Stimulated activated memory B cell treated with anti-CD40 and anti-IgM and Interleukin-4, amounts not matched to agents 10 μg/mL and 1 μg/mL and 100 μg/mL, for 72 hours (primary cell): ENCODE measurements at places on chromosomes 1 and 21.
A peak's percentile ranks its signal among the peaks of the same experiment; 100 is the strongest.

- ATAC-seq = no peak
Measured at GRCh38 chr1:39818482-39818881, 29.8 kb upstream of the BMP8B start.

DNA sequence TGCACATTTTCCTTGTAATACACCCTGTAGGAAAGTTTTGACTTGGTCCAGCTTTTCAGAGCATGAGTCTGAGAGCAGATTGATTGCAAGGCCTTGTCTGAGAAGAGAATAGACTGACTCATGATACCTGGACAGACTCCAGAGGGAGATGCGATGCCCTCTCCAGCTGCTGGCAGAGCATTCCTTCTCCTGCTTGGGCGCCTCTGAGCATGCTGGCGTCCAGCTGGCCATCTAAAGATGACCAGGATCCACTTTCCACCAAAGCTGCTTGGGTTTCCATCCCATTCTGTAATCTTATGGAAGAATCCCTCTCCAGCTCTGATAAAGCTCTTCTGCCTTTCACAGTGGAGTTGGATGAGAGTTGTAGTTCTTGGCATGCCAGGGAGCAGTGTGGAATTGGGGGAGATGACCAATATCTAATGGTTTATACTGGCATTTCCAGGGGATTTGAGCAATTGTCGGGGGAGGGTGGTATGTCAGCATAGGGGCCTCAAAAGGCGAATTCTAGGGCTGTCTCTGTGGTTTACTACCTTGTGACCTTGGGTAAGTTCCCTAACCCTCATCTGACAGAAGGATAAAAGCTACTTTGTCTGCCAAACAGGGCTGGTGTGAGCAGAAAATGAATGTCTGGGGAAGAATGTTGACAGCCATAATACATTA is 19.5 kb downstream of the SZRD1 start:
- ATAC-seq = peak; percentile 46

DNA sequence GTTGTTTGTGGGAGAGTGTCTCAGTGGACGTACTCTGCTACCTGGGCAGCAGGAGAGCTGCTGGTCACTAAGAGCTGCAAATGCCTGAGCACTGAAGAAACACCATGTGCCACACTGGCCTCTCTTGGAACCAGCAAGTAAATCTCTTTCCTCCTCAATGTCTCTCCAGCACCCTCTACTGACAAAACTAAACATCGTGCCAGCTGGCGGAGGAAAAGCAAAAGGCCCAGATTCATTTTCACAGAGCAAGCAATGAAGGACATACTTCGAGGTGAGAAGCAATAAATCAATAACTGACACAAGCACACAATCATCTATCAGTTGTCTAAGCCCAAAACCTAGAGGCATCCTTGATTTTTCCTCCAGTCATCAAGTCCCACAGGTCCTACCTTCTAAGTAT is 78.1 kb downstream of the RERE start:
- ATAC-seq = no peak

DNA sequence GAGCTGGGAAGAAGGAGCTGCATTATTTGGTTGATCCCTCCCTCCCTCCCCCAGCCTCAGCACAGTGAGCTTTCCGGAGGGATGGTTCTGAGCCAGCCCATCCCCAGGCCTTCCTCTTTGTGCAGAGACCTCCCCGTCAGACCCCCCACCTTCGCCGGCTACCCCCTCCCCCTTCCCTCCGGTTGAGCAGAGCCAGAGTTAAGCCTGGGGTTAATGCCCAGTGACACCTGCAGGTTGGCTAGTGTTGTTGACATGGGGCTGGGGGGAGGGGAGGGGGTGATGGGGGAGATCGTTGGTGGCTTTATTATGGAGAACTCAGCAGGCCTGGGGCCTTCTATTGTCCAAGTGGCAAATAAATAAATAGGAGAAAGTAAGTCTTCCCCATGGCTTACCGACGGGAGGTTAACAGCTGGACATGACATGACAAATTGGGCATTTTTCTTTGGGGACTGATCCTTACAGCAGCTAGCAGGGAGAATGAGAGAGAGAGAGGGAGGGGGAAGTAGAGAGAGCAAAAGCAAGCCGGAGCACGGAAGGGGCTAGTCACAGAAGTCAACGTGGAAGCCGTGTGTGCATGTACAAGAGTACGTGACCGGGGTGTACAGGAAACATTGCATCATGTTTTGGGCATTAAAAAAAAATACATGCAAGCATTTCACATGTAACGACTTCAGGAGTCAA is 131.1 kb downstream of the TMEM53 start:
- no peak for ATAC-seq

DNA sequence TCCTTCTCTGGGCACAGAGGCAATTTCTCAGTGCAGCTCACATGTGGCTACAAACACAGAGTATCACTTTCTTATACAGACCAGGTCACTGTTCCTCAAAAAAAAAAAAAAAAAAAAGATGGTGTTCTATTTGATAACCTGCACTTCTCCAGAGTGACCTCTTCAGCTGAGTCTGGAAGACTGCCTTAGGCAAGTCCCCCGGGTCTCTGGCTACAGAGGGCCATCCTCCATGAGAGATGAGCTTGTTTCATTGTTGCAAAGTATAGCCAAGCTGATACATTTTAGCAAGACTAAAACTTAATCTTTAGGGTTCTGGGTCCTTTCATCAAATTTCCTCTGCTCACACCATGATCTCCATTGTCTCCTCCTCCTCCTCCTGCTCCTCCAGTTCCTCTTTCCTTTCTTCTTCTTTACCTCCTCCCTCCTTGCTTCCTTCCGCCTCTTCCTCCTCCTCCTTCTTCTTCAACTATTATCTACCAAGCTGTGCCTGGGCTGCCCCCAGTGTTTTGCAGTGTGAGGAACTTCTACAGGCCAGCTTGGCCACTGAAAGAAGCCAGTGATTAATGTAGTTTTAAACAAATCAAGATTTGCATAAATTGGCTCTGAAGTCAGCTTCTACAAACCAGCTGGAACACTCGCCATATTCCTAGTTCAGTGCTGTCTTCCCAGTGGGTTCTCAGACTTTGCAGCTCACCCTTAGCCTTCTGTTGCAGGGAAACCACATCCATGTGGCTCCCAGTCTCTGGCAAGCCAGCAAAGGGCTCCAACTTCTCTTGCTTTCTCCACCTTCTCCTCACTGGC is 139.4 kb downstream of the RUNX1 start:
- ATAC-seq = peak; percentile 59

GRCh38 chr1:58815686-58816071 is 31.8 kb upstream of the JUN start:
- ATAC-seq = peak; percentile 28

DNA sequence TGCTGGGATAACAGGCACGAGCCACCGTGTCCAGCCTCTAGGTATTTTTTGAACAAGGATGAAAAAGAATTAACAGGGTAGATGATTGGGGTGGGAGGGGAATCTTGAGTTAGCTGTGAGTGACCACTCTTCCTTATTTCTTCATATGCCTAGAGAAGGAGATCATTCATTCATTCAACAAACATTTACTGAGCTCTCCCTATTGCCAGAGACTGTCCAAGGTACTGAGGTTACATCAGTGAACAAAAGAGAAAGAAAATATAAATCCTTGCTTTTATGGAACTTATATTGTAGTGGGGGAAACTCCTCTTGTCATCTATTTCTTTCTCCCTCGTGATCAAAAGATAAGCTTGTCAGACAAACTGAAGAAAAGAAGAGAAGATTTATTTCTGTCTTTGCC is 62.9 kb downstream of the S1PR1 start:
- no peak for ATAC-seq

GRCh38 chr1:235855811-235856429 is 10.8 kb downstream of the LYST start:
- peak; percentile 81 for ATAC-seq

- peak; percentile 20 for ATAC-seq
Measured at GRCh38 chr1:229130028-229130668, 140.8 kb upstream of the RAB4A start.

GRCh38 chr1:221097479-221098281 is 218.4 kb downstream of the HLX start:
- no peak for ATAC-seq

DNA sequence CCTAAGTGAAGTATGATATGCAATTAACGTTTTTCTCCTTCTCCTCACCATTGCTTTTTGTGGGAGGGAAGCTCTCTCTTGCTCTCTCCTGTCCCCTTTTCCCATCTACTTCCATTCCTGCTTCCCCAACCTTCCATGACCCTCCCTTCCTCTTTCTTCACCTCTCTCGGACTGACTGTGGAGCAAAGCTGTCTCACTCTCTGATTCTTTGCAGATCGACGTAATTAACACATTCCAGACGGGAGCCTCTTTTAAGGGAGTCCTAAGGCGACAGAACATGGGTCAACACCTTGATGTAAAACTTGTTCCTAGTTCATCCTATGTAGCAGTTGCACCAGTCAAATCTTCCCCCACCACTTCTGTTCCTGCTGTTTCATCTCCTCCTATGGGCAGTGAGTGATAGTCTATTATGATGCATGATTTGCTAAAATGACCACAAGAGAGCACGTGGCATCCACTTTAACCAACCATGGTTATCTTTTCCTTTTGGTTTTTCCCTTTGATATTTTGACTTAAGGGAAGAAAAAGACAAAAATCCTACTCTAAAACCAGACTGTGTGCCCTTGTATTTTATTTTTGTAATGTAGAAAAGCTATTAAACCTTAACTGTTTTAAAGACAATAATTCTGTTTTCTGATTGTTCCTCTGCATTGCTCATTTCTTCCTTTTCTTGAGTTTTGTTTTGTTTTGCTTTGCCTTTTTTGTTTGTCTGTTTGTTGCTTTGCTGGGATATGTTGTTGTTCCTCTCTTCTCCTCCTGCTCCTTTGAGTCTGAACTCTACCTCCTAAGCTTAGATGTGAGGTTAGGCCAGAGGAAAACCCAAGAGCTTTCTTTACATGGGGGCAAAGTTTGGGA is 31.7 kb upstream of the LAX1 start:
- no peak for ATAC-seq

DNA sequence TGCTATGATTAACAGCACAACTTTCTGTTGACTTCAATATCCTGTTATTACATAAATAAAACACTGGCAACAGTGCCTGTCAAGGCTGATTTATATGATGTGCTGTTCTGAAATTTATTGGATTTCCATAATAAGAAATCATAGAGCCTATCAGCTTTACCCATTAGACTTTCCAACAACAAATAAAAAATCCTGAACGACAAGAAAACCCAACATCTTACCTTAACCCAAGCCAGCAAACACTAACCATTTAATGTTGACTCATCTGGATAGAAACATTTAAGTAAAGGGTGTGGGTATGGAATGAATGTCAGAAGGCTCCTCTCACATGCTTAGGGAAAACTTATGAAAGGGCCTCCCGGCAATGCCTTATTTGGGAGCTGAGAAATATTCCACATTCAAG is 165.1 kb downstream of the SLC45A1 start:
- ATAC-seq = no peak

- ATAC-seq = no peak
Measured at GRCh38 chr1:84722794-84723193, 32.5 kb upstream of the SSX2IP start.

DNA sequence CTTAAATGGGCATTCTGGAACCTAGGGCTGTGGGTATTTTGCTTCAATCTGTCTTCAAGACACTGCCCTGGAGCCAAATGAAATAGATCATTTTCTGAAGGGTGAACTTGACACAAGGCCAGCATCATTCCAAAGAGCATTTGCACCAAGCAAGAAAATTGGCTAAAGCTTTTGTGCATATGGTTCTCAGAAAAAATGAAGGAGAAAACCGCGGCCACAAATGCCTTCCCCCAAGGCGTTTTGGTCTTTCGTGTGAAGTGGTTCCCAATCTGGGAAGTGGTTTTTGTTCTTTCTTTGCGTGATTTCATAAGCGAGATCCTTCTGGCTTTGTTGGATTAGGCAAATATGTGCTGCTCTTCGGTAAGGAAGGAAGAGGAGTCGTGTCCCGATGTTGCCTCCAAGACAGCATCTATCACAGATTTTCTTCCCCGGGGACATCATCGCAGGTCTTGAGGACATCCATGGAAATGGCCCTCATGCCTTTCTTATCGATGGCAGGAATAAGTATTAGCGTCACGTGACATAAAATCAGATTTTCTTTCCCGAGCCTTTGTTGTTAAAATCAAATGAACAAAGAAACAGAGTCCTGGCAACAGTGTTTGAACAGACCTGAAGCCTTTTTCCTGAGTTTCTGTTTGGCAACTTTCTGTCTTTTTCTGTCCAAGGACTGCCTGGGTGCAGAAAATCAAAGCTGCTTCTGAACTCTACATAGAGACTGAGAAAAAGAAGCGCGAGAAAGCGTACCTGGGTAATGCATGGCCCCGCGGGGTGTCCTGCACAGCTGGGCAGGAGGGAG is 31.0 kb downstream of the ATP5PO start:
- no peak for ATAC-seq

DNA sequence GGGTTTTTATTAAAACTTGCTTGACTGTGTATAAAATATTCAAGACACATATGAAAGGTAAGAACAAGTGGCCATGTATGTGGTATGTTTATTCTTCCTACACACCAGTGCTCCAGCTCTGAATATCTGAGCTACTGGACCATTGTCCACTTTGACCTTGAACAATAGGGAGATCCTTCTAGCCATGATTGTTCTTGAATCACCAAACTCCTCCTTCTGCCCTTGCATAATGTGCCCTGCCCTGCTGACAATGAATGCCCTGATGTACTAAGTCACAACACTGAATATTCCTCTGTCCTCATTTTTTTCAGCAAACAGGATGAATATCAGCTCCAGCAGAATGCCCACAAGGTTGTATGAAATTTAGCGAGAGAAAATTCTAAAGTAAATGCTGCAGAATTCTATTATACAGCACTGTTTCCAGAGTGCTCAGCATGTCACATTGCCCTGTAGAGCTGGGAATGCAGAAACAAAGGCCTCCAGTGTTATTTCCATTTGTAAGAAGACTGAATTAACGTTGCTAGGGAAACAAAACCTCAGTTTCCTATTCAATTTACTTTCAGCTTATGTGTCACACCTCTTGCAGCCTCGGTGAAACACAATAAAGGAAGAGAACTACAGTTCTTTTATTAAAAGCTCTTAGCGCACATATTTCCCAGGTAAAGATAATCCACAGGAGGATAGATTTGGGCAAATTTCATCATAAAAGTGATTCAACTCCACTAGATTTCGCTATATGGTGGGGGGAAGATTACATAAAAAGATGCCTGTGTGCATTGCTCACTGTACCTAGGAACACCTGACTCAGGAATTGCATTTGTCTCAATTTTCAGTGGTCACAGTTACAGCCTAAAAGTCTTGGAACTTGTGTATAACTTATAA is 187.4 kb upstream of the ATP1B1 start:
- no peak for ATAC-seq

GRCh38 chr1:215636258-215636965 is 69.3 kb downstream of the KCTD3 start:
- ATAC-seq = no peak

DNA sequence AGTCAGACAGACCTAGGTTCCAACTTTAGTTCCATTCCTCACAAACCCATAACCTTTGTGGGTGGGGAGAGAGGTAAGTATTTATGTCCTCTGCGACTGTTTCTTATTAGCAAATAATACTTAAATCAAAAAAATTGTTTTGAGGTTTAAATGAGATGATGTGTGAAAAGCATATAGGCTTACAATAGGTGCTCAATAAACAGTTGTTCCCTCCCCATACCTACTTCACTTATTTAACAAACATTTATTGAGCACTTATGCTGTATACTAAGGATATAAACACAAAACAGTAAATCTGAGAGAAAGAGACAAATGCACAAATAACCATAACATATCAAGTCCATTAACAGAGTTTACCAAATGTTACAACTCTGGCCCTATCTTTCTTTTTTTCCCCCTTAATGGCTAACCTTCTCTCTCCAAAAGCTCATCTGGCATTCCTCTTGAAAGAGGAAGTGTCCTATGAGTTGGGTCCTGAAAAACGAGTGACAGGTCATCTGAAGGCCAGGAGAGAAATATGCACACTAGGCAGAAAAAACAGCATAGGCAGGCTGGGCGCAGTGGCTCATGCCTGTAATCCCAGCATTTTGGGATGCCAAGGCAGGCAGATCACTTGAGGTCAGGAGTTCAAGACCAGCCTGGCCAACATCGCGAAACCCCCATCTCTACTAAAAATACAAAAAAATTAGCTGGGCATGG is 10.3 kb downstream of the PIGM start:
- ATAC-seq = no peak
